ENCODE measurements at places on chromosomes 3 and 15.

DNA sequence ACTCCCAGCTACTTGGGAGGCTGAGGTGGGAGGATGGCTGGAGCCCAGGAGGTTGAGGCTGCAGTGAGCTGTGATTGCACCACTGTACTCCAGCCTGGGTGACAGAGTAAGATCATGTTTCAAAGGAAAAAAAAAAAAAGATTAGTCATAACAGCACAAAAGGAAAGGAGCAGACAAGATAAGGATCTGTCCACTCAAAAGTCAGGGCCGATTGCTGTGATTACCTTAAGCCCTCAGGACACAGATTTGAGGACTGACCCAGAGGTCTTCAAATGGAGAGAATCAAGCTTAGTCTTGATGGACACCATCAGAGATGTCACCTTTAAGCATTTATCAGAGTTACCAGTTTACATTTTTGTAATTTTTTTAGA, 23.9 kb upstream of the HEG1 start:
- DNase-seq, result no peak

DNA sequence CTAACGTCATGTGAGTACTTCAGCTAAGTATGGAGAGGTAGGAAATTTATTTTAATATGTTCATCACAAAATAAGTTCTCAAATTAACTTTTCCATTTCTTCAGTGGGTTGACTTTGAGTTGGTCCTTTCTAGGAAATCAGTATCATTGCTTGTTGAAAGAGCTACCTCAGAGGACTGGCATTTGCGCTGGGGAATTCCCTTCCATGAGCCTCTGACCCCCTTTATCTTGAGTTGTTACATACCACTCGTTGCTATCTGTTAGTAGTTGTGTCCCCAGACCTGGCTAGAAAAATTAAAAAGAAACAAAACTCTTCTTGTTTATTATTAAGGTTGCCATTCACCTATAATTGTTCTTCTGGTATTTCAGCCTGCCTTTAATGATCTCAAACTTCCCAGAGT, 96.8 kb upstream of the ROBO2 start:
- no peak for DNase-seq

- no peak for DNase-seq
These were observed 30.6 kb downstream of the CD276 start for GRCh38 chr15:73714695-73715301.

GRCh38 chr15:52622791-52623190, 54.0 kb upstream of the ARPP19 start:
- no peak for DNase-seq

- DNase-seq, result no peak
These were observed 140.7 kb upstream of the MEF2A start for GRCh38 chr15:99424978-99425656.

DNA sequence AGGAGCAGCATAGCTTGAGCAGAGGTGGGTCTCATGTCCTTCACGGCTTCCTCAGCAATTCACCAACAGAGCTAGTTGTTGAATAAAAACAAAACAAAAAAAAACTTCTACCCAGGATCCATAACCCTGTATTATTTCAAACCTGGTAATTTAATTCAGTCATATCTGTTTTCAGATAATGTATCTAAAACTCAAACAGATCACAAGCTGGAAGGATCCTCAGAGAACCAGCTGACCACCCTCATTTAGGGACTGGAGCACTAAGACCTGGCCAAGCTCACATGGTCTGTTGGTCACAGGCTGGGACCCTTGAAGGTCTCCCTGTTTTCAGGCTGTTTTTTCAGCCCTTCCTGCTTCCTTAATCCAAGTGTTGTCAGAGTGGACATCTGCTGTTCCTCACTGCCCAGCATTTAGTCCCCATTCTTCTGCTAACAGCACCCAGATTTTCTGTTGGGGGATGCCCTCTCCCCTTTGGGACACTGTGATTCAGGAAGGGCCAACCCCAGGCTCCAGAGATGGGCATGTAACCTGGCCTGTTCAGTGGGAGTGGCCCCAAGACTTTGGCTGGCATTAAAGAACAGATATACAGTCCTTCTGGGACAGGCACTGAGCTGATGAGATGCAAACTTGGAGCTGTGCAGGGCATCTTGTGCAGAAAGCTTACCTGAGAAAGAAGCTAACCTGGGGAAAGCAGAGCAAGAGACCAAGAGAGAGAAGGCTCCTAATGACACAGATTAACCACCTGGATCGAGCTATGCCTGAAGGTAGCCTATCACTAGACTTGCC, 78.8 kb upstream of the SPATA12 start:
- no peak for DNase-seq

DNA sequence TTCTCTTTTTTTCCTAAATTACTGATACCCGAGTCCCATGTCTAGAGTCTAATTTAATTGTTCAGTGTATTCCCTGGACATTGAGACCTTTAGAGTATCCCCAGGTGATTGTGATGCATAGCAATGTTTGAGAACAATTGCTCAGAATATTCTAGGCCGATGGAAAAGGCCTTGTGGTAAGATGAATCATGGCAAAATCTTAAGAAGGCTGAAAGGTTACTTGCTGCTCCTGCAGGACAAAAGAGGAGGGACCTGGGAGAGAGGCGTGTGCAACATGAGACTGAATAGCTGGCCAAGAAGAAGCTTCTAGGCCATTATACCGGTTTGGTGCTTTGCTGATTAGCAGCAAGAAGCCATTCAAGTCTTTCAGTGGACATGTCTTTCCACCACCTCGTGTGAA, 256.6 kb downstream of the ROBO2 start:
- no peak for DNase-seq

GRCh38 chr3:172257648-172258400, 190.4 kb downstream of the GHSR start:
- no peak for DNase-seq

DNA sequence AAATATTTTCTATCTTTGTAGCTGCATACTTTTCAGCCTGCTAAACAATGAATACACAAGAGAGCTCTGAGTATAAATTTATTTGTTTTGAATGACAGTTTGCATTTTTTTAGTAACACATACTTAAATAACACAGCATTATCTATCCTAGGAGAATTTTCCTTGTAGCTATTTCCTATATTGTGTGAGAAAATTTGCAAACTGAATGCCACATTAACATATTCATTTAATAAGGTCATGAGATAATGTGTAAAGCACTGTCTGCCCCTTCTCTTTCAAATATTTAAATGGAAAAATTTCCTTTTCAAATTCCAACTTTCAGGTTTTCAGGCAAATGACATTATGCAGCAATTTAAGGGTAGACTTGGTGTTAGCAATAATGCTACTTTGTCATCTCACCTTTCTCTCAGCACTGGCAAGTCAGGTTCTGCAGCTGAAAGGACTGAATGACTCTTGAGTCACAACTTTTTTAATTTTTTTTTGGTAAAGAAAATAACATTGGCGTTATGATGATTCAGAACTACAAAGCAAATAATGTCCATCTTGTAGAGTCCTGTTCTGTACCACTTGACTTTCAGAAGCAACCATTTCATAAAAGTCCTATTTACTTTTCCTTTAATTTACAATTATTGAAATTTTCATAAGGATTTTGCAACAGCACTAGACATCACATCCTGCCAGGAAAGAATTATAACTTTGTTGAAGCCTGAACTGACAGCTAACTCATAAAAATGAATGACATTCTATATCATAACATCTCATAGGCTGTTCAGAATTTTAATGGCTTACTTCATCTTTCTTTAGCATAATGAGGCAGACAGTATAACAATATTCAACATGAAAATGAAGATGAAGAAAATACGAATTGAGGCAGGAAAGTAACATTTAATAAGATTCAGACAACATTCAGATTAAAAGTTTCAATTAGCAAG, 681.6 kb upstream of the SEMA6D start:
- no peak for DNase-seq

DNA sequence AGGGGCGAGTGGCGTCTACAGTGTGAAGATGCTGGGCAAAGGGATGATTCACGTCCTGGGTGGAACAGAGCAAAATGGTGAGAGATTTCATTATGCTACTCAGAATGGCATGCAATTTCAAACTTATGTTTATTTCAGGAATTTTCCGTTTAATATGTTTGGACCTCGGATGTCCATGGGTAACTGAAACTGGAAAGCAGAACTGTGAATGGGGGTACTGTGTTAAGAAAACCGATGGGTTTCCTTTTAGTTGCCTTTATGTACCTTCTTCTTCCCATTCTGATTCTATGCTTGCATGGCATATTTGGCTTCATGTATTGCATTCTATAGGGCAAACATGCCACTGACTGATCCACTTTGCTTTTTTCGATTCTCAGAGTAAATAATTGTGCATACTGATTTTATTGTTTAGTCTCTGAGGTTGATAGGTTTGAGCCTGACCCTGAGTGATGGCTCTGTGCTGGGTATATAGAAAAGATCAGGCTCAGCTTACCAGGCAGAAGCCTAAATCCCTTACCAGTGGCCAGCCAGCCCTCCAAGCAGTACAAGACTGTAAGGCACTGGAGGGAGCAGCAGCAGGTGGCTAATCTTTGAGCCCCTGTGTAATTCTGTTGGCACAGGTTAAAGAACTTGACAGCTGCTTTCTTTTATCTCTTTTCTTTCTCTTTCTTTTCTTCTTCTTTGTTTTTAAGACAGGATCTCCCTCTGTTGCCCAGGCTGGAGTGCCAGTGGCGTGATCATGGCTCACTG, 4.5 kb downstream of the QTRT2 start:
- DNase-seq, result no peak

- no peak for DNase-seq
These were observed 425.1 kb upstream of the NECTIN3 start for GRCh38 chr3:110646496-110646895.

DNA sequence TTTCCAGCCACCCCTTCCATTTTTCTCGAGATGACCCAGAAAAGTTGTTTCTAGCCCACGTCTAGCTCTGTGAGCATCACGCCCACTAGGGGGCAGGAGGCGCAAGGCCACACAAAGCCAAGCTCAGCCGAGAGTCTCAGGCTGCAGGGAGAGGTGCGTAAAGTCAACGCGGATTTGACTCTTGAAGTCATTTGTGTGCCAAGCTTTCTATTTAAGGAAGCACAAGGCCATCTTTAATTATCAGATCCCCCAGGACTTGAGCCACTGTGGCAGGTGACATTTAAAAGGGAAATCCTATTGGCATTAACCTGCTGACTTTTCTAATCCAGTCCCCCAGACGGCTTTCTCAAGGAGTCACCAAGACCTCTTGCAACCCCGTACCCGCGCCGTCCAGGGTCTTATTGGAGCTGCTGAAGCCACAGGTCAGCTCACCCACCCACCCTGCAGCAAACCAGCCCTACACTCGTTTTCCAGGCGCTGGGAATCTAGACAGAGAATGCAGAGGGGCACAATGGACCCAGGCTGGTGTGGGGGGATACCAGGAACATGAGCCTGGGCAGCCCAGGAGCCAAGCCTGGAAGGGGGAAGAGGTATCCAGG, 62.1 kb downstream of the CAPN7 start:
- peak; percentile 71 for DNase-seq

DNA sequence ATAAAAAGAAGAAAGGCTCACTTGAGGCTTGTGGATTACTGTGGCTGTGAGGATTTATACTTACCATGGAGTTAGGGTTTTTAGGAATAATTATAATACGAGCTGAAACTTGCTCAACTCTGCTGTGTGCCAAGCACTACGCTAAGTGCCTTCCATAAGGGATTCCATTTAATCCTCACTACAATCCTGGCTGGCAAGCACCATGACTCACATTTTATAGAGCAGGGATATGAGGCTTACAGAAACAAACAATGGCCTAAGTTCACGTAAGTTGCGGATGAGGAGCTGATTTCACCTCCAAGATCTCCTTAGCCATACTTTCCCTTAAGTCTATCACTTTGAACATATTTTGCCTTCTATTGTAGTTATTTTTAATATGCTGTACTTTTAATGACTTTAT, 43.9 kb upstream of the ARL8B start:
- DNase-seq, result no peak

DNA sequence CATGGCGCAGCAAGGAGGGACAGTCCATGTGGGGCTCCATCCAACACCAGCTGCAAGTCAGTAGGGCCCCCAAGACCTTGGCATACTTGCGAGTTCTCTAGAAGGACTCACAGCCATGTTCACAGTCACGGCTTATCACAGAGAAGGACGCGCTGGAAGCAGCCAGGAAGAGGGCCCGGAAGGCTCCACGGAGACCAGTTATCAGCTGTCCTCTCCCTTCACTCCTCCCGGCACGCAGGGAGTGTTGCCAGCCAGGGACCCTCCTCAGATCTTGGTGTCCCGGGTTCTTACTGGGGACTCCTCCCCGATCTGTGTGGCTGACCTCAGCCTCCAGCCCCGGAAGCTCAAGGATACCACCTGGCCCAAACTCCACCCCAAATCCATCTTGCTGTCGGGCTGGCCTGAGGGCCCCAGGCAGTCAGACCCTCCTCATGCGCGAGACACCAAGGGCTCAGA, 68.0 kb downstream of the SLTM start:
- no peak for DNase-seq

GRCh38 chr3:99526921-99527320, 111.5 kb upstream of the COL8A1 start:
- DNase-seq, result no peak

DNA sequence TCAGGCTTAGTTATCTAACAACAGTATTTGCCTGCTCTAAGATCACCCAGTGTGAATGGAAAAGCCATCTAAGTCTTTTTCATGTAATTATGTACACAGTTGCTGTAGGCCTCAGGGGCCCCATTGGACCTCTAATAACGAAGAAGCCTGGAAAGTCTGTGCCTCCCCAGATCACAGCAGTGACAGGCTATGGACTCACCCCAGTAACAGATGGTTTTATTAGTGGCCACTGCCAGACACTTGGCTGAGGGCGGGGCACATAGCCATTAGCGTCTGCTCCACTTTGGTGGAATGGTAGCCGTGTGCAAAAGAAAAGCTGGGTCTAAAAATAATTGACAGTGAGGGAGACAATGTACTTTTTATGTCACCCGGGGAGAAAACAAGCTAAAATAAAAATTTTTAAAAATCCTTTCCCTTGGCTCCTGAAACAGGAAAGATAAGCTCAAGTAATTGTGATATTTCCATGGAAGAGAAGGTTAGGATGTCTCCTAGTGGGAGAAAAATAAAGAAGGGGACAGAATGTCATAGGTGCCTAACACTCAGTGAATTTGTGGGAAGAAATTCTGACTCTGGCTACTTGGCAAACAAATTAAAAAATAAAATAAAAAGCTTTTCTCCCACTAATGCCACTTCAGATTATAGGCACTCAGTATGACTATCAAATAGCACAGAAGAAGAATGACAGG, 44.3 kb upstream of the ZNF385D start:
- DNase-seq, result no peak
